Left kidney (tissue), 8 donors: ENCODE measurements at places on chromosomes 3 and 15. TPM values are rescaled to one million over a fixed set of nuclear protein-coding genes. Genes with fewer than 3 reads are reported as not detected.

Gene GHRL
- 2.7 TPM for polyA plus RNA-seq

Gene WDR93
- 3.7 TPM for polyA plus RNA-seq

- no peak for DNase-seq
Measured at GRCh38 chr3:112856537-112856936, 9.9 kb upstream of the CD200R1L start.

GRCh38 chr3:183129243-183129642, 29.9 kb upstream of the MCCC1 start:
- DNase-seq: no peak
